CD8-positive, alpha-beta T cell (primary cell): ENCODE measurements at places on chromosomes 6 and 20.

DNA sequence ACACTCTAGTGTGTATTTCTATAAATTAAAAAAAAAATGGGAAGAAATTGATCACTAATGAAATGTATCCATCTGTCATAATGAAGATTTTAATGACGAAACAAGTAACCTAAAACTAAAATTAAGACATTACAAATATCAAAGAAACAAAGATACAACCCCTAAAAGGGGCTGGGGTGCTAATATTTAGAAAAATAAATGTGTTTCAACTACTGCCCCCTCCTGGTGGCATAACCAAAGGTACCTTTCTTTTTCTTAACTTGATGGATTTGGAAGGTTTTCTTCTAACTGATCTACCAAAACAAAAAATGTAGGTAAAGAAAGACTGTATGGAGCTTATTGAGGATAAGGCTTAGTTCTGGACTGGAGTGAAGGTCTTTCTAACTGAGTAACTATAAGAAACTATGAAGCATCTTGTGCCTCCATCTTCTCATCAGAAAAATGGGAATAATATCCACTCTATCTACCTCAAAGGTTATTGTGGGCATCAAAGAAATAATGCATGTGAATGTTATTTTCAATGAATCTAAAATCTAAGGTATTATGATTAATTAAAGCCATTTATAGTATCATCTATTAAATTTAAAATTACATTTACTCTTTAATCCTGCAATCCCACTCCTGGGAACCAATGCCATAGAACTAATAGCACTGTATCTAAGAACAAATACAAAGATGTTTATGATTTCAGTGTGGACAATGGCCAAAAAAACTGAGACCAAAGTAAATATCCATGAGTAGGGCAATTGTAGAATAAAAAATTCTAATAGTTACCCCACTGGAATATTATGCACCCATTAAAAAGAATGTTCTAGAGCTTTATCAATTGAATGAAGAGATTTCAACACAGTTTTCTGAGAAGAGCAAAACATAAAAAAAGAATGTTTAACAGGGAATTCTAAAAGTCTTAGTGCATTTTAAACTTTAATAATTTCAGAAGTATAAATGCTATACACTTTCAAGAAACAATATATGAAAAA, 117.2 kb downstream of the BACH2 start:
- peak; percentile 29 for DNase-seq

GRCh38 chr6:37332894-37333293, 20.9 kb upstream of the RNF8 start:
- DNase-seq: no peak

DNA sequence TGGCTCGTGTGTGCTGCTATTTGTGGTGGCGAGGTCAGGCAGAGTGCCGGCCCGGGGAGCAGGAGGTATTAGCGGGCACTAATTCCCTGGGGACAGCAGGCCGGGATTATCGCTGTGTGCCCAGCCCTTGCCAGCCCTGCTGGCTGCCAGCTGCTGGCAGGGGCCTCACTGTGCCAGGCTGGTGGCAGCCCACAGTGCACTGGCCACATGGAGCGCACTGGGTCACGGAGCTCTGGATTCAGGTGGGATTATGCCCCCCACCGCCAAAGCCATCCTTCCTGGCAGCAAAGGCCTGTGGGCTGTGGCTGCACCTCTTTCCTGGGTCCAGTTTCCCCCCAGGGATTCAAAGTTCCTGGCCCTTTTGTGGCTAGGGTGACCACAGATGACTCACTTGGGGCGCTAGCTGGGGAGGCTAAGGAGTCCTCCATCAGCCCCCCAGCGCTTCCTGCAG, 59.7 kb downstream of the YTHDF1 start:
- no peak for DNase-seq

DNA sequence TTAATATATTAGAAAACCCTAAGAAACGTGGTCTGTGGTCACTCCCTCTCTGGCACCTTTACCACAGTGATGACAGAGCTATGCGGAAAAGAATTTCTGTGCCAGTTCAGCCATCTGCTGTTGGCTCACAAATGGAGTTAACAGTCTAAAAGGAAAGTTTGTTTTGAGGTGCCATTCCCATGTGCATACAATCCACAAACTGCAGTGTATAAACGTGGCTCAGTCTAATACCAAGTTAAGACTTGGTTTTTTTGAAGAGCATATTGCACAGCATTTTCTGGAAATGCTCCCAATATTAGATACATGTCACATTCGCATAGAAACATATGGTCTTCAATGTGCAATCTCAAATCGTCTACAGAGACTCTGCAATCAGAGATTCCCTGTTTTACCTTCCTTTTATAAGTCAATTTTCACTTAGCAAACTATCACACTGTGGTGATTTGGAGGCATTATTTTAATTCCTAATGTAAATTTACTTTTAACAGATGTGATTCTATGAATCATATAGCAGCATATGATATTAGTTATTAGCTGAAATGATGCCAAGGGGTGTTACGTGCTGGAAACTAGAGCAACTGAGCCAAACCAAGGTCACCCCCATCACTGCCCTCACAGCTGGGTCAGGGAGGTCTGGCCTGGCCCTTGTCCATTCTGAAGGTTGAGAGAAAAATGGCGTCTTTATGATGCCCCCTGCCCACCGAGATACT, 383.5 kb downstream of the PRKN start:
- DNase-seq: no peak

- no peak for DNase-seq
Observed at GRCh38 chr6:36728289-36729160, 30.9 kb downstream of the RAB44 start.

GRCh38 chr6:127854009-127854408, 46.8 kb downstream of the THEMIS start:
- DNase-seq: no peak

GRCh38 chr6:25899123-25899522, 25.1 kb upstream of the SLC17A3 start:
- DNase-seq: no peak
